Activated naive CD4-positive, alpha-beta T cell (primary cell): ENCODE measurements at places on chromosomes 2 and 18.

GRCh38 chr2:235526166-235526565 is 32.3 kb downstream of the AGAP1 start:
- DNase-seq = no peak

- peak; percentile 1 for DNase-seq
These were observed 649 bp upstream of the CLIP4 start for GRCh38 chr2:29114586-29114945.

DNA sequence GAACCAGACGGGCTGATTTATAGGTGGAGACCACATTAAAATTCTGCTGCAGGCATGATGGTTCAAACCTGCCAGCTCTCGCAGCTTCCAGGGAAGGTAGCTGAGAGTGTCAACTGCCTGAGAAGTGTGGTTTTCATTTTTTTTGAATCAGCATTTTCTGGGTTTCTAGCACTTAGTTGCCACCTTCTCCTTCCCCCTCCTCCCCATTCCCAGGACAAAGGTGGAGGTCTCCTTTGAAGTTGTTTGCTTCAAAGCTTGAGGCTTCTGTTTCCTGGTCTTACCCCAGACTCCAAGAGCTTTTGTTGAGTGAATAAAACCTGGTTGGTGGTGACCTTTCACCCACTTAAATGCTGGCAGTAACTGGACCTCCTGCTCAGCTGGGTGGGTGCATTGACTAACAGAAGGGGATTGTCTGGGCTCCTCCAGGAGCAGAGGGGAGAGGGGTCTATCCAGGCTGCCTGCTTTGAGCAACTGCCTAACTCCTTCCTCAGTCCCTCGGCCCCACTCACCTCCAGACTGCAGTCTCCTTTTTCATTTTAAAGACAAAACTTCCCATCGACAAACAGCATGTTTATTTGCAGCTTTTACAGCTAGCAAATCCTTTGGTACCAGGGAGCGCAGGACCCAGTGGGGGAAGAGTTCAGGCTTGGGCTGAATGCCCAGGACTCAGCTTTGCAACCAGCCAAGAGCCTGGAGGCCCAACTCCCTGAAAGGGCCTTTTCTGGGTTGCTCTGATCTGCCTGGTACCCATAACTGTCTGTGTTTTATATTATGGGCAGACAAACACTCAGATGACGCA is 3.5 kb downstream of the RHOB start:
- DNase-seq = no peak

- no peak for DNase-seq
These were observed 40.7 kb upstream of the C2orf66 start for GRCh38 chr2:196849895-196850294.

DNA sequence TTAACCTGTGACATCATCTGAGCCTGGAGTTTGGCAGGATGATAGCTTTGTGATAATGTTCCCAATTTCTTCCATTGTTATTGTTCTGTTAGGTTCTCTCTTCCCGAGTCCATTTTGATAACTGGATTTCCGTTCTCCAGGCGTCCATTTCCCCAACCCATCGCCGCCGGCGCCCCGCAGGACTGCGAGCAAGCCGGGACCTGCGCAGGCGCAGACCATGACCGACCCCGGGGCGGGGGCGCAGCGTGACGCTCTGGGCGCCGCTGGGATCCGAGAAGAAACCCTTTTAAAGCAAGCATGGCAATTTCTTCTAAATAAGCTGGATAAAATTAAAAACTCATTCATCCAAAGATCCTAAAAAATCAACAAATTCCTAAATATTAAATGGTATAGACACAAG is at the start of gene SLC25A52:
Gene SLC25A52 (minus strand): TSS at position 186 of the 400 bp plus-strand sequence. CDS start 219 bp downstream, outside the sequence.
- no peak for DNase-seq

- no peak for DNase-seq
These were observed 41.4 kb upstream of the YES1 start for GRCh38 chr18:853471-853870.

- no peak for DNase-seq
These were observed 149.2 kb downstream of the FAM210A start for GRCh38 chr18:13577091-13577697.

DNA sequence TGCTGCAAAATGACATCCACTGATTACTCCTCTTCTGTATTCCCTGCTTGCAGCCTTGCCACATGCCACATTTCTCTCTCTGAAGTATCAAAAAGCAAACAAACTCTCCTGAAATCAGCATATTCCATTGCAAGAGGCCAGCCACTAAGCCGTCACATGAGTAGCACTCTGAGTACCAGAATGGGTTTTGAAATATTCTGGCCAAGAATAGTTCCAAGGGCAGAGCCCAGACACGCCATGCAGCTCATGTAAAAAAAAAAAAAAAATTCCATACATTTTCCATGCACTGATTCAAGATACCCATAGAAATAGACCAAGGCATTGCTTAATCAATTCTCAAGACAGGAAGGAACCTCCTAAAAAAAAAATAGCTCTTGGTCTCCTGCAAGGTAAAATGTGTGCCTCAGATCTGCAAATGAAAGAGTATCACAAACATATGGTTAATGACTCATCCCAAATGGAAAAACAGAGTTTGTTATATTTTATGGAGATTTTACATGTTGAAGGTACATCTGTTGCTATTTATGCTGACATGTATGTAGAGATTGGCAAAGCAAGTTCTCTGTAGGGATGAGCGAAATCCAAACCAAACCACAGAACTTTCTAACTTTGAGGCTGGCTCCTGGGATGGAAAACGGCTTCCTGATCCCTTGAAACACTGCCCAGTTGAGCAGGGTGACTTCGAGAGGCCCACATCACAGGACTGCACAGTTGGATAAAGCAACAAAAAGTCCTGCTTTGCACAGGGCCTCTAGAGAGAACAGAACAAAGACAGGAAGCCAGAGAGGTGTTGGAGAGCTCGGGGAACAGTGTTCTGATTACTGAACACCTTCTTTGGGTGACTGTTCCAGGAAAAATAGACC is 346.2 kb downstream of the ZNF521 start:
- DNase-seq = no peak

DNA sequence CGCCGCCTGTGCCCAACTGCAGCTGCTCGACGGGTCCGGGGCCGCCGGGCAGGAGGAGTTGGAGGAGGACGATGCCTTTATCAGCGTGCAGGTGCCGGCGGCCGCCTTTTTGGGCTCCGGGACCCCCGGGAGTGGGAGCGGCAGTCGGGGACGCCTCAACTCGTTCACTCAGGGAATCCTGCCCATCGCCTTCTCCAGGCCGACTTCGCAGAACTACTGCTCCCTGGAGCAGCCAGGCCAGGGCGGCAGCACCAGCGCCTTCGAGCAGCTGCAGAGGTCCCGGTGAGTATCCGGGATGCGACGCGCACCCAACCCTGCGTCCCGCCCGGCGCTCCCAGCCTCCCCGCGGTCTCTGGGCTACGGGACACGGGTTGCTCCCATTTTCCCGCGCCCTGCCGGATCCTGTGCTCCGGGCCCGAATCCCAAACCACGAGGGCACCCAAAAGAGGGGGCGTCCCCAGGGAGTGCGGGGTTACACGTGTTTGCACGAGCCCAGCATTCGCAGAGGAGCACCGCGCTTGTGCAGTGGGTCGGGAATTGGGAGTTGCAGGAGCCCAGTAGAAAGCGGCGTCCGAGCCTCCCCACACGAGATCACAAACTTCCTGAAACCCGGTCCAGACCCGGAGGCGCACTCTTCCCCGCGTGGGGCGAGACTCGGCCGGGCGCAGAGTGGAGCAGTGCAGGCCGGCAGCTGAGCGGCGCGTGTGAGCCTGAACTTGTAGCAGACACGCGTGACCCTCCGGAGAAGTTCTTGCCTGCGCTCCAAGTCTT is 1.2 kb downstream of the CABLES1 start:
- no peak for DNase-seq

DNA sequence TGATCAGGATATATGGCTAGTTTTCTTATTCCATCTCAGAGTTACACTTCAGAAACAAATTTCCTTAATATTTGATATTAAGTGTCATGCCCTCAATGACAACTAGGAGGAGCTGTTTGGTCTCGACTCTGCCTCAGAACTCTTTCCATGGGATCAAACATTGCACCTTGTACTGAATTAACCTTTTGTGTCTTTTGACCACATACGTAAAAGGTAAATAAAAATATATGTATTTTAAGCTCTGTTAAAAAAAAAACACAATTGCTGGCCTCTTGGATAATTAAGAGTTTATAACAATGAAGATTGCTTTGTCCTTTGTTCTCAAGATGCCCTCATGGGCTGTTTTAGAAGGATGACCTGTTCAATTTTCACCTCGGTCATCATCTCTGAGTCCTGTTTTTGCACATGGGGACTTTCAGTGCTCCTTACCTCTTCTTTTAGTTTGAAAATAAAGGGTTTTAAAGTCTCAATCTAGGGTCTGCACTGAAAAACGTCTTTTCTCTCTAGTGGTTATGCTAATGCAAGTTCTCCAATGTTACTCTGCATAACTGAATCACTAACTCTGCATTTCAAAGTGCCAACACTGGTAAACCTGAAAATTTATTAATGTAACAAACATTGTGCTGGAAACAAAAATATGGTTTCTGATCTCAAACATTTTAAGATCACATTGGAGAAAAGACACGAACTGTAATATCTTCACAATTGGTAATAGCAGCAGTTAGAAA is 18.8 kb upstream of the FN1 start:
- no peak for DNase-seq

DNA sequence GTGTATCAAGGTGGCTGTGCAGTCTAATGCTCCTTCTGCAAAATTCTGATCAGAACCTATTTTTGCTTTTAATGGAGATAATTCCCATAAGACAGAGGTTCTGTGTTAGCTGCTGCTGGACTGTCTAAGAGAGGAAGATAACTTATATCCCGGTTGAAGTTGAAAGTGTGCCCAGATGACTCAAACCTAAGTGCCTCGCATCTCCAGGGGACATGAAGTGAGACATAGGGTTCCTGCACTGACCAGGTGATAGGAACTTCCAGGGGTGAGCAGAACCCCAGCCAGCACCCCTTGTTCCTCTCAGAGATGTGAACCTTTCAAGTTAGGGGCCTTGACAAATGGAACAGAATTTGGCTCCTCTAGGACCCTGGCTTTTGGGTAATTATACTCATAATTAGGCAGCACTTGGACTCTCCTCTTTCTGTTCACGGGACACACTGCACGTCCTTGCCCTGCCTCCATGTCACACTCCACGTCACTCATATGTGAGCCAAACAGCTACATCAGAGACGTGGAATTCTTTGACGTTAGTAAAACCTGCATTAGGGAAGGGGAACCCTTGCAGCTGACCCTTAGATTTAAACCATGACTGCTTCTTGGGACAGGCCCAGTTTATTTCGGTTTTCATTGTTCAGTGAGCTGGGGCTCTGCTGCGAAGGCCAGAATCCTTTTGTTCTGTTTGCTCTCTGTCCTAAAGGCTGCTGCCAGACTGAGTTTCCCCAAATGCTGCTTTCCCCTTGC is 104.5 kb upstream of the ALPP start:
- DNase-seq = no peak

GRCh38 chr2:215548714-215549113 is 112.8 kb upstream of the FN1 start:
- DNase-seq = no peak

DNA sequence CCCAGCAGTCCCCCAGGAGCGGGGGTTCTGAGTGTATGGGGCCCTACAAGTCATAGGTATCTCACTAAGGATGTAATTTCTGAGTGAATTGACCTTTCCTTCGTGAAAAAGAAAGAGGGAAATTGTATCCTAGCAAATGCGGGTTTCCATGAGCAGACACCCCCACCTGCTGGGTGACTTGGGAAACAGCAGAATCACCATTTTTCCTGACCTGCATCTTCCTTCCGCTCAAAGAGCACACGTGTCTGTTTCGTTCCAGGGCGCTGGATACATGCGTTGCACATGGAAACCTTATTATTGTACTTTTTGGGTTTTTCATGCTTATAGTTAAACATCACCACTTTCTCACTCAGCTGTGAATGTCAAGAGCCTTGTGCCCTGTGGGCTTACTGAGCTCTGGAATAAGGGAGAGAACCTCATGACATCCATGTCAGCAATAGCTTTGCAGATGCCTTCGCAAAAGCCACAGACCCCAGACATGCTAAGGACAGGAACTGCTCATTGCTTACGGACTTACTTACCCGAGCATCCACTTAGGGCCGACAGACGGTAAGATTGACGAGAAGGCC is 132.8 kb downstream of the TPO start:
- DNase-seq = no peak

DNA sequence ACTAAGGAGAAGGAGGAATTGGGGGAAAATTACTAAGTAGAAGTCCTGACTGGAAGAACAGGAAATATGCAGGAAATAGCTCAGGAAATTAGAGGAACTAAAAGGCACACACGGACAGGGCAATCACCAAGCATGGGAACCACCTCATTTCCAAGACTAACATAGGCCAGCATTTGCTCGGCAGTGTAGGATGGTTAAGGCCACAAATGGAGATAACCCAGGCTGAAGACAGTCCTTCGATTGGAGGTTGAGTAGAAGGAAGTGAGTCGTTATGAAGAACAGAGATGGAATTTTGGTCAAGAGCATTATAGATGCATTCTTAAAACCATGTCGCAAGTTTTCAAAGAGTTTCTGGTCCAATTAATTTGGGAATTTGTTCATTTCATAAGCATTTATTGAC is 401.4 kb downstream of the ALK start:
- DNase-seq = no peak

DNA sequence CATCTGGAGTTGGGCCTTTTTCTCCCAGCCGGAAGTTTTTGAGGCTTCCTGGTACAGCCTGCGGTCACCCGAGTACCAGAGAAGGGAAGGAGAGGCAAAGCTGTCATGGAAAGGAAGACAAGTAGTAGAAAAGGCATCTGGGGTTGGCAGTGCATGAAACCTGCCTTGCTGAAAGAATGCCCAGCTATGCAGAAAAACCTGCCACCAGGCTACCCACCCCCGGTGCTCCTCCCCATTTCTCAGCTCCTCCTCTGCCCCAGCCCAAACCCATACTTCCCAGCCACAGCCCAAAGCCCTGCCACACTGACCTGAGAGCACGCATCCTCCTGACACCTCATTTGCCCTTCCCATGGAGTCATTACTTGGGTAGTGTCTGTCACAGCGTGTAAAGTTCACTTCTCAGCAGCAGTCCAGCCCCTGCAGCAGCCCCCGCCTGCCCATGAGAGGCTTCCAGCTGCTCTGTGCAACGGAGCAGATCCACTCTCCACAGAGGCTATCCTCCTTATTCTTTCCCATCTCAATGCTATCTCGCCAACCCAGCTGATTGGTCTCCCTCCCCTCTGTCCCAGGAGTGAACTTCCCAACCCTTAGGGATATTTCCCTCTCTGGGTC is 40.4 kb upstream of the MAL start:
- DNase-seq = no peak

DNA sequence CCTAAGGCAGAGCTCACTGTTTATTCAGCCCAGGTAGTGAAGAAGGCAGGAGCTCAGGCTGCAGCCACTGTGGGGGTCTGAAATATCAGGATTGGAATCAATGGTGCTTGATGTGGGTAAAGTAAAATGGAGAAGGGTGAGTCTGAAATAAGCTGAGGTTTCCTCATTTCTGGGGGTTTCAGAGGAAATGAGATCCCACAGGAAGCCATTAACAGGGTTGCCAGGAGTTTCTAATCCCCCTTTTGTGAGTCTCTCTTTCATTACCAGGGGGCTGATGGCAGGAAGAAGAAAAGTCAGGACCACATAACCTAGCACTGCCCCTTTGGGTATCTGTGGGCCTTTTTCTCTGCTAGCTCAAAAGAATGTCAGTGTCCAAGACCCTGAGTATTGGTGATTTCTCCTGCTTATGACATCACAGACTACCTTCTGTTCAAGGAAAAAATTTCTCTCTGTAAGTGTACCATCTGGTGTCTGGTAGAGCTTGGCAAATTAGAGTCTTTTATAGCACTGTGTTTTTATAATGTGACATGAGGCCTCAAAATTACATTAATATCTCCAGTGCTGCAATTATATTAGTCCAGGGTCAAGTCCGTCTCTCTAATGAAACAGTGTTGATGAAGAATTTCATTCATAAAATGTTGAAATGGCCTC is 56.0 kb downstream of the LBH start:
- DNase-seq = no peak
